Mucosa of gallbladder (tissue), 1 donor: ENCODE measurements at places on chromosomes 7 and 10.

DNA sequence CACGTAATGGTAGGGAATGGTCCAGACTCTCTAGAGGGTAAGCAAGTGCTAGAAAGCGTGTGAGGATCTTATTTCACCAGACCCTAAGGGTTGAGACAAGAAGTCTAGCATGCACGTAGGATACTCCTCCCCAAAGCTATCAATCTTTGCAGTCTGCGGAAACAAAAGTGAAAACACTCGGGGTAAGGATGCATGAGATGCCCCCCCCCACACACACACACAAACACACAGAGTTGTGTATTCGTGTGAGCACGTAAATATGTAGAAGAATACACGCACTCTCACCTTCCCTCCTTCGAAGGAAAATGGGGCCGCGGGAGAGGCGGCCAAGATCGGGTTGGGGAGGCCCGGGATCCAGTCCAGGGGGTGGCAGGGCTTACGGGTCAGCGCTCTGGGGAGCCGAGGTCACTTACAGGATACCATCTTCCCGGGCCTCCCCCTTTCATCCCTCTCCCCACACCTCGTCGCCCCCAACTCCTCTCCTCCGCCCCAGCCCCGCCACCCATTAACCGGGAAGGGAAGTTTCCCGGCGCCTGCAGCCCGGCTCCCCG, 455 bp downstream of the CUL2 start:
- no peak for DNase-seq

GRCh38 chr7:2523941-2524807, 4.6 kb downstream of the LFNG start:
- DNase-seq = peak; percentile 93

DNA sequence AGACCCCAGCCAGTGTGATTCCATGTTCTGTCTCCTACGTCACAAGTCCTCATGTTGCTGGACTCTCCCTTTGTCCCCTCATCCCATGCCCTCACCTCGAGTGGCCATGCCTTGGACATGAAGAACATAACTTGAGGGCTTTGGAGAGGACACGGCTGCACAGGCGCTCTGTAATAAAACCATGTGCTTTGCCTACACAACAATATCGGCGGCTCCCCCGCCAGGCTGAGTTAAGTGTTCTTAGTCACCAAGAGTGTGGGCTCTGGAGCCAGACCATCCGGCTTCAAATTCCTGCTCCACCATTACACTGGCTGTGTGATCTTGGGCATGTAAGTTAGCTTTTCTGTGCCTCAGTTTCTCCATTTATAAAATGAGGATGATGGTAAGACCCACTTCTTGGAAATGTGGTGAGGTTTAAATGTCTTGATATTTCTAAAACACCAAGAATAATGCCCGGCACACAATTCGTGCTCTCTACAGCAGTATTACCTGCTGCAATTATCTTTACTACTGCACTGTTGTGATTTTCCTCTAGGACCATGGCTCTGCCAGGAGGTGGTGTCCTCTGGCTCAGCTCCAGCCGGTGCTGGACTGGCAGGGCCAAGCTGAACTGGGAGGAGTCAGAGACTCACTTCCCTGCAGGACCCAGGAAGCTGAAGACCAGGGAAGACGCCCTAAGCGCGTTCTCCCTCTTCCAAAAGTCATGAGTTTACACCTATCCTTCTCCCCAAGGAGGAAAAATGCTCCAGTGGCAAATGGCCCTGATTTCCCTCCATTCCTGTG, 15.7 kb downstream of the SLIT1 start:
- DNase-seq = peak; percentile 72

- DNase-seq = no peak
Measured at GRCh38 chr7:452226-452751, 67.4 kb downstream of the PDGFA start.

DNA sequence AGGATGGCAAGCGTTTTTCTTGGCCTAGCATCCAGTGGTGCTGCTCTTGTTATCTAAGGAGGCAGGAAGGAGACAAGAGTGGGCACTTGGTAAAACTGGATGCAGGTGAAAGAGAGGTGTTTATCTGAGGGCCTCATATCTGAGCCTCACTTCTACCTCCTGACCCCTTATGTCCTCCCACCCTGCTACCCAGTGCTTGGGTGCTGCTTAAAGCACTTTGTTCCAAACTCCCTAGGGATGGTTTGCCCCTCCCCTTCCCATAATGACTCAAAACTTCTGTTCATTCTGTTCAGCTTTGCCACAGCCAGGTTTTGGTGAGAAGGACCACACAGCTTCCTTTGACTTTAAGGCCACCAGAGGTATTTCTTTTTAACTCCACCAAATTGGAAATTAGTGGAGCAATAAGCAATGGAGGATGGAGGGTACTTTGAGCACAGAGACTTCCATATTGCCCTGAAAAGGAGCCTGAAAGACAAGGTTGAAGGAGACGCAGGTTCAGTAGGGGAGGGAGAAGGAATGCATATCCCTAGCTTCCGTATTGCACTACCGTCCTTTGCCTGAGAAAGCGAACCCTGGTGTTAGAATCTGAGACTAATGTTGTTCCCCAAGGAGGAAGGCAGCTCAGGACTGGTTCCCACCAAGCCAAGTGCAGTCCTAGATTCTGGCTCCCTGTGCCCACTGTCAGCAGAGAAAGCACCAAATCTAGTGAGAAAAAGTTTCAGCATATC, 30.1 kb downstream of the ENTPD1 start:
- no peak for DNase-seq
